Psoas muscle (tissue), 8 donors: ENCODE measurements at places on chromosomes 1 and 21. TPM values are rescaled to one million over a fixed set of nuclear protein-coding genes. Genes with fewer than 3 reads are reported as not detected.

EDEM3 gene
- 26.2 TPM for total RNA-seq

KHDC4 gene
- total RNA-seq: 16.4 TPM

DNA sequence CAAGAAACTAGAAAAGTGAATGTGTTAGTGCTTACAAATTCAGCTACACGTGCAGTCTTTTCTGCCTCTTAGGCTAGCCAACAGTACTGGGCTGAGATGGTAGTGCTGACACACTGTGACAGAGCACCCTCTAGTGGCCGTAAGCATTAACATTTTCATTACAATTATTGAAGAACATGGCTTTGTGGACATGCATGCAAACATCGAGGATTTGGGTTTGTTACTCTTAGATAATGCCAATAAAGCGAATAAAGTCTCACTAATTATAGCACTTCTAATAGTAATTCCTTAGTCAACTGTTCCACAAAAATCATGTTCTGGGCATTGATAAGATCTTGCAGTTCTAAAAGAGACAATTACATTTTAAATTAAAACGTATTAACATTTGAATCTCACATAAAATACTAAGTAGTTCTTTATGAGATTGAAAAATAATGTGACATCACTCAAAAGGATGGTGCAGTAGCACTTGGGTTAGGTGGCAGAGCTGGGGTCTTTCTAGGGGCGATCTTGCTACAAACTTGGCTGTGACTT lies 47.1 kb downstream of the MYSM1 start:
- no peak for DNase-seq

CYP4A22 gene
- total RNA-seq: not detected

GJC2 gene
- total RNA-seq: 0.57 TPM
